Coronary artery (tissue), 2 donors: ENCODE measurements at places on chromosomes 7 and 10.

- DNase-seq = no peak
Observed at GRCh38 chr7:112757337-112757736, 32.9 kb downstream of the TMEM168 start.

DNA sequence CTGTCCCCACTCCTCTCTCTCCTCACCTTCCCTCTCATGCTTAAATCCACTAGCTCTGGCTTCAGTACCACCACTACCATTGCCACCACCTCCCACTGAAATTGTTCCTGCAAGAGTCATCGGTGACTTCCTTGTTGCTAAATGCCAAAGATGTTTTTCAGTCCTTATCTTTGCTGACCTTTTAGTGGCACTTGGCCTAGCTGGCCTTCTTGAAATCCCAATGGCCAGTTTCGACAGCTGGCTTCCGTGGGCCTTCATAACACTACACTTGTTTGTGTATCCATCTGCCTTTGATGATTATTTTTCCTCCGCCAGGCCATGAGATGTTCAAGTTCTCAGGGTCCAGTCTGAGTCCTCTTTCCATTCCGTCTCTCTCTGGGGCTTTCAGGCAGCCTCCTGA, 118.2 kb upstream of the NANOS1 start:
- no peak for DNase-seq

- DNase-seq = no peak
Observed at GRCh38 chr7:4015996-4016395, 666.1 kb upstream of the FOXK1 start.

DNA sequence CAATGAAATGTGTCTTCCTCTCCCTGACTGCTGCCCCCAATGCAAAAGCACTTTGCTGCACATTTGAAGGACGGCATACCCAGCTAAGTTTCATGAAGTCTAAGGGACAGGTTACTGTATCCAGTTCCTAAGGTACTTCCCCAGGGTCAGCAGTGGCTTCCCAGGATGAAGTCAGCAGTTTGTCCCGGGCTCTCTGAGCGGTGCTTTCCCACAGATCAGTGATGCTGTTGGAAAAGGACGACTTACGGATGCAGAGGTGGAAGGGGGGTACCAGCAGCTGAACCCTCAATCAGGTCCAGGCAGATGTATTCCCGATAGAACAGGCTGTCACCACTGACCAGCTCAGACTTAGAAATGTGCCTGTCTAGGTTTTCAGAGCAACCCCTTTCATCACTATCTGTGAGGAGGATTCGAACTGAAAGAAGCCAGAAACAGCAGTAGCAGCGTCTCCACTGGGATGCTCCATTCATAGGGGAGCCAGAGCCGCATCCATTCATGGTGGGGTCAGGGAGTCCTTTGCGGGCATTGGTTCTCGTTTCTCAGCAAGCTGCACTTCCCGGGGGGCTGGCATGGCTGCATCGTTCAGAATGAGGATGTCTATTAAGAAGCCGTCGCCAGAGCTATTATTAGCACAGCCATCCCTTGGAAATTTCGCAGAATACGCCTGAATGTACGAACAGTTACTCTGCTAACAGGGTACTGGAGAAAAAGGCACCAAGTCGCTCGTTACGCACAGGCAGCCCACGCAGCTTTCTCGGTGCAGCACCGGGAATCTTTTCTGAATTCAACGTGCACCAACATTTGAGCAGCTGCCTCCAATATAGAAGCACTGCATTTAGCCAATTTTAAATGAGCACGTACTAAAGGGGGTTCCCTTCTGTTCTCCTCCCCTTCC, 303.7 kb downstream of the PRPF18 start:
- DNase-seq = no peak

- DNase-seq = no peak
Observed at GRCh38 chr7:48111596-48111995, 22.5 kb downstream of the UPP1 start.

DNA sequence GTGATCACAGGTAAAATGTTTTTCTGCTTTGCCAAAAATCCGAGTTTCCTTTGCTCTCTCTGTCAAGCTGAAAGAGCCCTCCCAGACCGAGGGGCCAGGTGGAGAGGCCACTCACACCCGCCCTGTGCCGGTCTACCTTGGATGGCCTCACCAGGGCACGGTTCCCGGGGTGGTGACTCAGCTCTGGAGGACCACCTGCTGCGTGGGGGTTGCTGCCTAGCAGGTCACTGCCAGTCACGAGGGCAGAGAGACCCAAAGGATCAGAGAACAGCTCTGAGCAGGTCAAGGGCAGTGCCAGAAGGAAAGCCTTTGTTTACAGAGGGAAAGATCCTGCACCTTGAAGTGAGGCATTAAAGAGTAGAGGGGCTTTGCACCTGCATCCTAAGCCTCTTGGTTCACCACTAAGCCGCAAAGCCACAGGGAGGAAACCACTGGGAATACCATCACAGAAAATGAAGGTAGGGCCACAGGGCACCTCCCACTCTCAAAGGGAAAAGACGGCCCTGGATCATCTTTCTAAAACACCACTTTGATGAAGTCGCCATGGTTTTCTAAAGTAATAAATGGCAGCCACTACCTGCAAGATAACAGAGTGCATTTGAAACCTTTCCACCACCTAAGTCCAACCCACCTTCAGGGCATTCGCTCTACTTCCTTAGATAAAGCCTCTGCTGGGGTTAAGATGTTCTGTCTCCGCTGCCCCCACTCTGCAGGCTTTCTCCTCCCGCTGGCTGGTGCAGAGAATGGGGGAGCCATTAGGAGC, 160.3 kb upstream of the KLF14 start:
- DNase-seq = no peak

GRCh38 chr10:69955897-69956740, 96.5 kb upstream of the MACROH2A2 start:
- peak; percentile 55 for DNase-seq

GRCh38 chr10:115049318-115049717, 43.8 kb upstream of the ATRNL1 start:
- DNase-seq = no peak

DNA sequence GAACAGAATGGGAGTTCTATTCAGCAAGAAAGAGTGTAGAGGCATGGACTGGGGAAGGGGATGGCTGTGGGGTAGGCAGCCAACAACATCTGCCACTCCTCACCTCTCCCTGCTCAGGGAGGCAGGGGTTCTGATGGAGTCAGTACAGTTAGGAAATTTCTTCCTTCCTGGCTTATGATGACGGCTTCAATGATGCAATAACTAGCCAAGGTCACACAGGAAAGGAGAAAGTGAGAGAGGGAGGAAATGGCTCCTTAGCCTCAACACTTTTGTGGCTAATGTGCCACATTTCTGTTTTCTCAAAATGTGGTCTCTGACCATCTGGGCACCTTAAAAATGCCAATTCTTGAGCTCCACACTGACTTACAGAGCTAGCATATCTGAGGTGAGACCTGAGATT, 79.3 kb upstream of the PDZD8 start:
- no peak for DNase-seq

- DNase-seq = no peak
Observed at GRCh38 chr7:46776790-46777189, 805.1 kb downstream of the TNS3 start.

DNA sequence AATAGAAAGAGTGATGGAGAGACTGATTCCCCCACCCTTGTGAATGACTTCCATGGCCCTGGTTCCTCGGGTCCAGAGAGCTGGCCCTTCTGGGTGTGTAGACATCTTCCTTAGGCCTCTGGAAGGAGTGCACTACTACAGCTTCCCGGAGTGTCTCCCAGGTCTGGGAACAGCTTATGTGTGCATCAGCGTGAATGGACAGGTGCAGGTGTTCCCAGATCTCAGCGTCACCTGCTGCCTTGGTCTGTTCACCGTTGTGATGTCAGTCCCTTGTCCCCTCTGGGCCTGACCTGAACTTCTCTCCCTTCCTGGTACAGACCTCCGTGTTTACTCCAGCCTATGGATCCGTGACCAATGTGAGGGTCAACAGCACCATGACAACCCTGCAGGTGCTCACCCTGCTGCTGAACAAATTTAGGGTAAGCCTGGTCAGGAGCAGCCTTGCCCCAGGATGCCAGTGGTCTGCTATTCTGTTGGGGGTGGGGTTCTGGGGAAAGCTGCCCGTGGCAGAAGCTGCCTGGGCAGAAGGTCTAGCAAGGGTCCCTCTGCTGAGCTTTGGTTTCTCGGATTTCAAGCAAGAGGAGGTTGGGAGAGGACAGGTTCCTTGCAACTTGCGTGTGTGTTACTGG, 10.5 kb upstream of the DEPP1 start:
- peak; percentile 45 for DNase-seq

GRCh38 chr10:82827901-82828300, 952.9 kb downstream of the NRG3 start:
- no peak for DNase-seq

DNA sequence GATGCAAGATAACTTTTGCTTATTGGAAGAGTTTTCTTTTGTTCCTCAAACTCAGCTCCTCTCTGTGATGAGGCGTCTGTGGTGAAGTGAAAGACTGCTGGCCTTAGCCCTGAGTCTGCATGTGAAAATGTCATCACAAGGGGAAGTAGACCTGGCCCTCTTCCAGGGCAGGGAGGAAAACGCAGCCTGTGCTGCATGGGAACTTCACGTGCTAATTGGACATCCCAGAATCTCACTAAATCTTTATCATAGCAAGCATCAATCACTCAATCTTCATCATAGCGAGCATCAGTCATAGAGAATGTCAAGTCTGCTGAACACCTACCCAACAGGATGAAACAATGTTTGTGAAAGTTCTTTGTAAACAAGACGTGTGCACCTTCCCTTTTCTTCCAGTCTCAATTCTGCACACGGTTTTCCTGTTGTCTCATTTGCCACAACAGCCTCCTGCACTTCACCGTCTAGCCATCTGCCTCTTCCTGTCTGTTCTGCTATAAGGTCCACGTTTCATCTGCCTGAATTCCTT, 314.6 kb downstream of the FRMD4A start:
- DNase-seq = no peak

DNA sequence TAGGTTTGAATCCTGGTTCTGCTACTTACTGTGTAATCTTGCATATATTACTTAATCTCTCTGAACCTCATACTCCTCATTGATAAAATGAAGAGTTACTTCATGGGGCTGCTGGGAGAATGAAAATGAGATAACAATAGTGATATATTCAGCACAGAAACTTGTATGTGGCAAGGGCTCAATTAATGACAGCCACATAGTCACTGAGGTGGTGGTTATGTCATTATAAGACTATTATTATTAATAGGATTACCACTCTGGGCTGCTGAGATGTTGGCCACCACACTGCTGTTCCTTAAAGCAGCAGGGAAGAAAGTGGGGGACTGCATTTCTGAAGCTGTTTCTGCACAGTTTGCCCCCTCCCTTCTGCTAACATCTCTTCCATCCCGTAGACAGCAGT, 100.4 kb upstream of the PDLIM1 start:
- DNase-seq = no peak

GRCh38 chr7:145633513-145633912, 483.1 kb upstream of the CNTNAP2 start:
- no peak for DNase-seq

DNA sequence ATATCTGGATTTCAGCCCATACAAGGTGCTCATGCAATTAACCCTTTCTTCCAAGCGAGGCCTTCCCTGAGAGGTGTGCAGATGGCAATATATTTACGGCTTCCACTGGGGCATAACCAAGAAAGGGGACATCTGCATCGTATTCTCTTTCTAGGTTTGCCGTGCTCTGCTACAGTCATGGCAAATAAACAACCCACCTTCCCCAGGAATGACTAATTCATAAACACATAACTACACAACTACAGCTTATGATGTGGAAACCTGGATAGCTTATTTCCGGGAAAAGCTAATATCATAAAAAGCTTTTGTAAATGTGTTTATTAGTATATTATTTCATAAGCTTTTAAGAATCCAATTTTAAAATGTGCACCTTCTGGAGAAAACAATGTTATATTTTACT, 120.0 kb downstream of the CAMK1D start:
- no peak for DNase-seq

- no peak for DNase-seq
Observed at GRCh38 chr7:5417106-5418071, 6.2 kb downstream of the TNRC18 start.

GRCh38 chr7:42485301-42485766, 248.3 kb upstream of the GLI3 start:
- no peak for DNase-seq

DNA sequence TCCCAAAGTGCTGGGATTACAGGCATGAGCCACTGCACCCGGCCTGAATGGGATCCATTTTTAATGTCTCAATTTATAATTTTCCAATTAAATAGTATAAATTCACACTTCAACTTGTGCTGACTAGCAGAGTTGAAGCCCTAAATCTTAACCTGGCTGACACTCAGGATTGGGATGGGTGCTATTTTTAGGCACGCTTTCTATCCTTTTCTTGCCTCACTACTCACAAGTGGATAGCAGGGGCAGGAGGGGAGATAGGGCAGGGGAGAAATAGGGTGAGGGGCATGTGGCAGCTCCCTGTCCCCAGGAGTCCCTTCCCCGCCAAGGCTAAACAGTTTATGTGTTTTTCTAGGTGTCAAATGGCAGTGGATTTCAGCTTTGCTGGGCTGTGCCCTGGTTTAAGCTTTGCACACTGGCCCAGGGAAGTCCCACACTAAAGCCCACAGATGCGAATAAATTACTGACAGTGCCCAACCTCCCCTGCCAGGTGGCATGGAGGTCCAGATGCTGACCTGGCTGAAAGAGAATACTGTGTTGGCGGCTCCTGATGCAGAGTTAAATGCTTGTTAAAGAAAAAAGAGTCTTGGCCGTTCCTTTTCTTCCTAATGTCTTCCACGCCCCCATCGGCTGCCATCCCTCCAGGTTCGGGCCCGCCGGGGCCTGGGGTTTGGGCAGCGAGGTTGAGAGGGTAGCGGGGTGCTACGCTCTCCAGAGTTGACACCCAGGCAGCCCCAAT, 36.2 kb upstream of the EFCAB10 start:
- DNase-seq = no peak

GRCh38 chr10:49151025-49151445, 17.2 kb upstream of the FAM170B start:
- no peak for DNase-seq

DNA sequence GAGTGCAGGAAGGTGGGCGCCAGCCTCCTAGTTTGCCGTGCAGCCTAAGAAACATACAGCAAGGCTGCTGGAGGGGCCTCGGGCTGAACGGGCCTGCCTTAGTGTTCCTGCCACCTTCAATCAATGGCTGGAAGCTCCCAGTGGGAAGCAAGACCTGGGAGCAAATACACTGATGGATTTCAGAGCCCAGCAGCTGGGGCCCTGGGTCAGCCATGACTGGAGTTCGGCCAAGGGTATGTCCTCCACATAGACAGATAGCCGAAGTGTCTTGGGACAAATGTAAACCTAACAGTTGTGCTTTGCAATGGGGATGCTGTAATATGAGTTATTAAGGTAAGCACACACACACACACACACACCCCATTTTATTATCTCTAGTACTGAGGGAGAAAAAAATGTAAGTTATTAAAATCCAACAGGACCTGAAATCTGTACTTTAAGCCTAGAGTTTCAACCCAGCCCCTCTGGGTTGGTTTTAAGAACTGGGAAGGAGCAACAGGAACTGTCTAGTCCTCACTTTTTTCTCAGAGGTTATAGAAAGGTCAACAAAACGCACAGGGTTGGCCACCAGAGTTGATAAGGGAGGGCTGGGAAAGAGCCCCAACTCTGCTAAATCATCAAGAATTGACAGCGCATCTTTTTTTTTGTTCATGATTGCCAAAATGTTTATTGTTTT, 50.0 kb upstream of the CELF2 start:
- no peak for DNase-seq
